Activated CD4-positive, alpha-beta T cell treated with anti-CD3 and anti-CD28 coated beads, Interleukin-2, Interleukin-4, amounts not matched to agents 100 ng/mL and 50 ng/mL, durations not matched to agents 16 hours and 8 hours (primary cell): ENCODE measurements at places on chromosomes 6 and 20.

DNA sequence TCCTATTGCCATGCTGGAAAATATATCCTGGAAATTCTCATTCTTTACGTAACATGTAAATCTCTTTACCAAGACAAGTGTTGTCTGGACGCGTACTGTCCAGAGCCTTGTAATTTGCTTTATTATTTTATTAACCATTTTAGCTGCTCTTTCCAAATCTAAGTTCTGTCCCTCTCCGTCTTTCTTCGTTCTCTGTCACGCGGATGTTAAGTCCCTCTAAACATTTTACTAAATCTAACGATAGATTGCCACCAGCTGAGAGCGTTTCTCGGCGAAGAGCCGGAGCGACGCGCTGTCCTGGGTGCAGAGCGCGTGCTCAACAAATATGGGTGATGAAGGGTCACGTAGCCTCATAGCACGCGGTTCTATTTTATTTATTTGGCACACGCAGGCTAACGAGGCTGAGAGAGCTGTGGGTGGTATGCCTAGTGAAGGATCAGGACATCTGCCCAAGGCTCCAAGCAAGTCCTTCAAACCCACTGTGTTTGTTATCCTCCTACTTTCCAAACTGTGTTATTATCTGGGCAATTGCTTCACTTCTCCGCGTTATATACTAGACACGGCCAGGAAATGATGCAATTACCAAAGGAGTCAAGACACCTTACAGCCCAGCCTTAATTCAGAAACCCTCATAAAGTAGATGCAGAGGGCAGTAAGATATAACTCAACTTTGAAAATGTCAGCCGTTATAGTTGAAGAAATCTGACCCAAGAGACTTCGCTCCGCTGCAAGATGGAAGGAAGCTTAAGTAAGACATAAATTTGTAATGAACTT lies 10.0 kb upstream of the NCOA7 start:
- peak; percentile 80 for DNase-seq

- peak; percentile 79 for DNase-seq
Measured at GRCh38 chr6:157981395-157982101, at the start of gene SYNJ2. TSS of gene SYNJ2 (plus strand) at chr6:157981863. CDS start at chr6:157981962, 99 bp downstream.

- DNase-seq = no peak
Measured at GRCh38 chr6:85459224-85459901, 9.5 kb downstream of the NT5E start.

GRCh38 chr6:44470115-44470464 lies 82.6 kb downstream of the CDC5L start:
- DNase-seq = no peak
